Endothelial cell of umbilical vein (primary cell): ENCODE measurements at places on chromosomes 12 and 14. TPM values are rescaled to one million over a fixed set of nuclear protein-coding genes. Genes with fewer than 3 reads are reported as not detected.

Gene KLHDC1
- total RNA-seq, result 1.2 and 1.6 TPM in 2 replicates

Gene FAM181A
- total RNA-seq, result not detected in 2 replicates

GRCh38 chr12:6199531-6200255 lies 507 bp upstream of the CD9 start:
- peak; percentile 70 for DNase-seq

Gene SYCP3
- 0.25 and 0.29 TPM in 2 replicates for total RNA-seq

GRCh38 chr12:131830914-131831571 lies 2.9 kb downstream of the MMP17 start:
- no peak for DNase-seq

DNA sequence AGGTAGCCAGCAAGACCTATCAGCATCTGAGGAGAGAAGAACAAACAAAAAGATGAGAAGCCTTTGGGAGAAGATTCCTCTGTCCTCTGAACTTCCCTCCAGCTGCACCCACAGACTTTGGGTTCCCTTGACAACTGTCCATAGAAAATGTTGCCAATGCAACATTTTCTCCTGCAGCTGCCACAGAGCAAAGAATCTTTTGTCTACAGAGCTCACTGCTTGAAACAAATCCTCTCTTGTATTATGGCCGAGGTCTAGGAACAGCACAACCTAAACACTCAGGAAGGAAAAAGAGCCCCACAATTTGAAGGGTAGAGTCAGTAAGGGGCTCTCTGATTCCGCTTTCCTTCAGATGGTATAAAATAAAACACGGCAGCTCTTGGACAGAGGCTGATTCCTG lies 14.3 kb downstream of the POMT2 start:
- DNase-seq, result no peak

DNA sequence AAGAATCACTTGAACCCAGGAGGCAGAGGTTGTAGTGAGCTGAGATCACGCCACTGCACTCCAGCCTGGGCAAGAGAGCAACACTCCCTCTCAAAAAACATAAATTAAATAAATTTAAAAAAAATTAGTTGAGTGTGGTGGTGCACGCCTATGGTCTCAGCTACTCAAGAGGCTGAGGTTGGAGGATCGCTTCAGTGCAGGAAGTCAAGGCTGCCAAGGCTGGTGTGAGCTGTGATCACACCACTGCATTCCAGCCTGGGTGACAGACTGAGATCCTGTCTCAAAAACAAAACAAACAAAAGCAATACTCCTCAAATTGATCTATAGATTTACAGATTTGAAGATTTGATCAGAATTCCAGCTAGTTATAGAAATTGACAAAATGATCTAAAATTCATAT lies 92.7 kb upstream of the RESF1 start:
- DNase-seq, result no peak

Gene NOPCHAP1
- total RNA-seq, result 17.8 and 18.2 TPM in 2 replicates

DNA sequence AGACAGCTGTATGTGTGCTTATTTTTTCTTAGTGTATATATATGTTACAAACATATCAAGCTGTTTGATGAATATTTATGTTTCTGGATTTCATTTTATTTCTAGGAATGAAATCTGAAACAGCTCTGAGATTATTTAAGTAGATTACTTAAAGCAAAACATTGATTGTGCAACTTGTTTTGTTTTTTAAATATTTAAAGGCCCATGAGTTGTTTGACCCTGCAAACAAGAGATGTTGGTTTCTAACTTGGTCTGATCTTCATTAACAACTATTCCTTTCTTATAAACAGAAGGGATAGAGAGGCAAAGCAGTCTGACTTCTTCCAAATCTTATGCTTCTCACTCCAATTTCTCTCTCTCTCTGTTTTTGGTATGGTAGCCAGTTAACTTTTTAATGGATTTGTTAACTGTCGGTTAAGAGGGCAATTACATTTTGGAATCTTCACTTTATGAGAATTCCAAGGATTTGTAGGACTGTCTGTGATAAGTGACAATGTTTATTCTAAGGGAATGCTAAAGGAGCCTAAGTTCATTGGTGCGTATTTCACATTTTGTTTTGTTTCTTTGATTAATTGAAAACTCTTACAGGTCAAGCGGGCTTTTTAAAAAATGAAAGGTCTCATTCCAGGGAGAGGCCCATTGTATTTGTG lies 102.6 kb upstream of the HMGA2 start:
- DNase-seq, result no peak

GRCh38 chr12:67991158-67991557 lies 1.9 kb downstream of the IFNG-AS1 start:
- DNase-seq, result no peak

GRCh38 chr12:117481470-117481869 lies 120.0 kb upstream of the NOS1 start:
- no peak for DNase-seq

Gene HOXC11
- not detected in 2 replicates for total RNA-seq

GRCh38 chr14:64303471-64303917 lies 9.3 kb upstream of the ESR2 start:
- DNase-seq, result peak; percentile 71

GRCh38 chr14:78637908-78638475 lies 467.8 kb downstream of the NRXN3 start:
- DNase-seq, result no peak

Gene TBC1D30
- total RNA-seq, result 4.4 and 7.4 TPM in 2 replicates

DNA sequence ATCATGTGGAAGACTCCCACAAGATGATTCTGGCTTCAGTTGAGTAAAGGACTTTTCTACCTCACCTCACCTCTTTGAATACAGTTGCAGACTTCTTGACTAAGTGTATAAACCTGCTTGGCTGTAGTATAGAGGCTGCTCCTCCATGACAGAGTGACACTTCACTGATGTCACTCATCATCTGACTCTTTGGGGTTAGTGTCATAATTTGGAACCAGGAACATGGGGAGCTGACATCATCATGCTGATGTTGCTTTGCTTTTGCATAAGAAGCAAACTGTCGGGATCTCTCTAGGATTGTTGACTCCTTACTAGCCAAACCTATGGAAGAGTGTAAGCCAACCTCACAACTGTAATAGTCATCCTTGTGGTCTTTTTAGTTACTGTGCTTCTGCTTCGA lies 75.2 kb upstream of the PDZRN4 start:
- DNase-seq, result no peak

Gene SLC25A47
- not detected in 2 replicates for total RNA-seq
